ENCODE measurements at places on chromosomes 3 and 15.

DNA sequence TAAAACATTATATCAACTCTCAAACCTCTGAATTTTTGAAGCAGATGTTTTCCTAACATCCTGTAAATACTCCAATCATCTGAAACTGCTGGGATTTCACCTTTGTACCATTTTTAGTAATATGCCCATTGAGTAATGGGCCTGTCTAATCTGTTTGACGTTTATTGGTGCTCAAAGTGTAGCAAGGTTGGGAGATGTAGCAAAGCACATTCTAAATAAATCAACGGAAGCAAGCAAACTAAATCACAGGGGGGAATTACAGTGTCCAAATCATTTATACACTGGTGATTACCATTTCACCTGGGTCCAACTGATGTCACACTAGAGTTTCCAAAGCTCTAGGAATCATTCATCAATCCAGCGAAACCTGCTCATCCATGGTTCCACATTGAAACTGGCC lies 518.7 kb upstream of the TBL1XR1 start:
- H3K4me3 ChIP-seq = no peak overlapping the region
- DNase-seq = no peak
- H3K36me3 ChIP-seq = no peaks in the 10 kb centered on the region
- H3K27ac ChIP-seq = no peak overlapping the region
- H3K27me3 ChIP-seq = no peaks in the 10 kb centered on the region

GRCh38 chr15:78170848-78171773 lies 21.9 kb downstream of the IDH3A start:
- H3K27me3 ChIP-seq = no peaks in the 10 kb centered on the region
- H3K36me3 ChIP-seq = peaks cover 68% of the 10 kb centered on the region
- no peaks in the 10 kb centered on the region for H3K4me1 ChIP-seq
- no peak overlapping the region for H3K27ac ChIP-seq
- DNase-seq = no peak

- H3K36me3 ChIP-seq = no peaks in the 10 kb centered on the region
- H3K4me1 ChIP-seq = peaks cover 38% of the 10 kb centered on the region
- no peaks in the 10 kb centered on the region for H3K27me3 ChIP-seq
- DNase-seq = peak; percentile 22
Measured at GRCh38 chr15:45585069-45585791, 1.9 kb upstream of the BLOC1S6 start.

DNA sequence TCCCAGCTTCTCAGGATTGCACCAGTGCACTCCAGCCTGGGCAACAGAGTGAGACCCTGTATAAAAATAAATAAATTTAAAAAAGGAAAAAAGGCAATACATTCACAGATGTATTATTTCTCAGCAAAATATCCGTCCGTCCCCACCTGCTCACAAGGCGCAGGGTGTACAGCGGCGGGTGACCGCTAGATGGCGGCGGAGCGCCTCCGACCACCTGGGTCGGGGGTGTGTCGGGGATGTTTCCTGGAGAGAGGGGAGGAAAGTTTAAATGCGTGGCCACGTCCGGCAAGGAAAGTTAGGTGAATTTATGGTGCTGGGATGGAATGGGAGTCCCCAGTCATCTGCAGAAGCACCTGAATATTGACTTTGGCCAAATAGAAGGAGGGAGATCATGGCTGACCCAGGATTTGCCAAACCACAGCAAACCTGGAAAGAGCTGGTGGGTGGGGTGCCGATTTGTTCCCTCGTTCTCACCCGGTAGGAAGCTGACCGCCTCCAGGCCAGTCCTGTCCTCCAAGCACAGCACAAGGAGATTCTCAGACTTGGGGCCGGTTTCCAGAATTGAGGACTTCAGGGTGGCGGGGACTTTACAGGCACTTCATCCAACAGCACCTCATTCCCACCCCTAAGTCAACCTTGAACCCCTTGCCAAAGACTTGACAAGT lies 88.3 kb downstream of the TMEM266 start:
- no peak overlapping the region for H3K27ac ChIP-seq
- peaks cover 33% of the 10 kb centered on the region for H3K27me3 ChIP-seq
- no peak overlapping the region for H3K4me3 ChIP-seq
- peak; percentile 80 for DNase-seq

DNA sequence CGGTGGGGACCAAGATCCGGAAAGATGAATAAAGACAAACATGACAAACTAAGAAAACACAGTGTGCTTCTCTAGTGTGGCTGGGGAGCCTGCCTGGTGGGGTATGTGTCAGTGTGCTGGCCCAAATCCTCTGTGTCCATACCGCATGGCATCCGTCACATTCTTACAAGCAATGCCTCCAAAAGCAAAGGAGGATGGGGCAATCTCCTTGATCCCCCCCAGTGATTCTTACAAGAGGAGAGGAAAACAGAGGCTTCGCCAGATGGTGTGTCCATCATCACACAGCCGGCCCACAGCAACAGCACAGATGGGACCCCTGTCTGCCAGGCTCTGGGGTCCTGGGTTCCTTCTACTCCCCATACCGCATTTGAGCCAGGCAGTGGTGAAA lies 558 bp upstream of the IL17RC start:
- H3K27ac ChIP-seq = peak overlapping the region; percentile 90
- no peaks in the 10 kb centered on the region for H3K27me3 ChIP-seq
- DNase-seq = peak; percentile 39
- H3K36me3 ChIP-seq = peaks cover 19% of the 10 kb centered on the region

DNA sequence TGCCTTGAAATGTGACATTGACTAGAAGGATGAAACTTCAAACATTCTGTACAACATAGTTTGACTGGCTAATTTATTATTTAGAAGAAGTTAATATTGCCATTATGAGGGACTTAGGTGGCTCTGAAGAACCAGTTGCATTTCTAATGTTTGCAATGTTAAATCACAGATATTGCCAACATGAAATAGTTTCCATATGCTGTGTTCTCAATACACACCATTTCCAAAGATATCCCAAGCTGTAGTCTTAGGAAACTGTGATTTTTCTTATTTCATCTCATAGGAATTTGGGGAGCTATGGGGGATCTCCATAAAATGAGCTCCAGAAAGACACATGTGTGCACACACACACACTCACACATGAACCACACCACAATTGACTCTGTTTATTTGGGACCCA lies 36.3 kb downstream of the ALG1L2 start:
- H3K27me3 ChIP-seq = no peaks in the 10 kb centered on the region
- no peaks in the 10 kb centered on the region for H3K4me1 ChIP-seq
- no peak overlapping the region for H3K4me3 ChIP-seq
- no peaks in the 10 kb centered on the region for H3K36me3 ChIP-seq
- DNase-seq = no peak

Data from stomach (tissue), 19 donors.